ENCODE measurements at places on chromosomes 5 and 9. TPM values are rescaled to one million over a fixed set of nuclear protein-coding genes. Genes with fewer than 3 reads are reported as not detected.

CCL21 gene
- not detected for total RNA-seq

TAS2R1 gene
- total RNA-seq: not detected

PBX3 gene
- 74.5 TPM for total RNA-seq

SLC2A8 gene
- 16.4 TPM for total RNA-seq

Data from diencephalon (tissue), 1 donor.